ENCODE measurements at places on chromosomes 13 and 19.

GRCh38 chr19:51367255-51367564 lies 1.0 kb upstream of the ETFB start:
- no peak for DNase-seq

DNA sequence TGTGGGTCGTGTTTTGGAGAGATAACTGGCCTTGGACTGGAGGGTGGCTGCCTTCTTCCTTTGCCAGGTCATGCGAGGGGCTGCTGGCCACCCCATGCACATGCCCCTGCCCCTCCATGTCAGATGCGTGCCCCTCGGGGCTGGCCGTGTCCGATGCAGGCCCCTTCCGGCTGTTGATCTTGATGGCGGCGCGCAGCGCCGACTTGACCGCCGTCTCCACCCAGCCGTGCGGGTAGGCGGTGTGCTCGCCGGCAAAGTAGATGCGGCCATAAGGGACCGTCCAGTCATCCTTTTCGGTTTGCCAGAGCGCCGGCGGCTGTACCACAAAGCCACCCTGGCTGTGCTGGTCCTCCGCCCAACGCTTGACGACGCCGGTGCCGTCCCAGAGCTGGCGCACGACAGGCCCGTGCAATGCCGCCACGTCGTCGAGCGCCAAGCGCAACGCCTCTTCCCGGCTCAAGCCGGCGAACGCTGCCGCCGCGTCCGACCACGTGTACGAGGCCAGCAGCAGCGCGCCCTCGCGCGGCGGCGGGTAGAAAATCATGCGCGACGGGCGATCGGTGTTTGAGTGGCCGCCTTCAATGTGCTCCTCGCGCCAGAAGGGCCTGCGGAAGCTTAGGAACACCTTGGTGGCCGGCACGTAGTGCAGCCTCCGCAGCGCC lies 6.9 kb downstream of the IL4I1 start:
- no peak for DNase-seq

DNA sequence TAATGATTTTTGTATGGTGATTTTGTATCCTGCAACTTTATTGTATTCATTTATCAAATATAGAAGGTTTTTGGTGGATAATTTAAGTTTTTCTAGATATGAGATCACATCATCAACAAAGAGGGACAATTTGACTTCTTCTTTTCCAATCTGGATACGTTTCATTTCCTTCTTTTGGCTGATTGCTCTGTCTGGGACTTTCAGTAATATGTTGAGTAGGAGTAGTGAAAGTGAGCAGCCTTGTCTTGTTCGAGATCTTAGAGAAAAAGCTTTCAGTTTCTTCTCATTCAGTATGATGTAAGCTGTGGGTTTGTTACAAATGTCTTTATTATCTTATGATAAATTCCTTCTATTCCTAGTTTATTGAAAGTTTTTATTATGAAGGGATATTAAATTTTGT lies 352.0 kb upstream of the DACH1 start:
- no peak for DNase-seq

- no peak for DNase-seq
Measured at GRCh38 chr13:35489050-35489449, 12.6 kb upstream of the MAB21L1 start.

- DNase-seq = no peak
Measured at GRCh38 chr19:21691661-21692060, 75.7 kb downstream of the ZNF100 start.

DNA sequence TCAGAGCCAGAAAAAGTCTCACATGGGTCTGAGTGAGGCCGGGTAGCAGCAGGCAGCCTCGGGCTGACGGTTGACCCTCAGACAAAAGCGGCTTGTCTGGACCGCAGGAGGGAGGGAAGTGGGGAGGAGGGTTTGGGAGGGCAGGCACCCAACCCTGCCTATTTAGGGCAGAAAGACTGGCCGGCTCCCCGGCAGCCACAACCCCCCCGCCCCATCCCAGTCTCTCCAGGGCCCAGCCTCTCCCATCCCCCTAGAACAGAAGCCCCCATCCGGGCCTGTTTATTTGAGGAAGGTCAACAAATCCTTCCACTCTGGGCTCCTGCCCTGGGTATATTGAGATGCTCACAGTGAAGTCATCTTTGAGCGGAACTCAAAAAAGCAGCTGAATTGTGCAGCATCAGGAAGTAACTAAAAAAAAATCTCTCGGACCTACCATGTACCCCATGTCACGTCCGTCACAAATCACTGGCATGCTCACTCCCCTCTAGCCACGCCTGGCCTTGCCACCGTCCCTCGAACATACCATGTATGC lies 6.3 kb downstream of the DACT3 start:
- no peak for DNase-seq

GRCh38 chr19:35710784-35711723 lies 6.7 kb downstream of the ZBTB32 start:
- DNase-seq = no peak

Data from non-pigmented ciliary epithelial cell (primary cell).